A172 (cell line): ENCODE measurements at places on chromosomes 2 and 18. TPM values are rescaled to one million over a fixed set of nuclear protein-coding genes. Genes with fewer than 3 reads are reported as not detected.

Gene UBE2E3
- 187 and 214 TPM in 2 replicates for total RNA-seq

Gene KLF7
- total RNA-seq = 9.1 and 13.7 TPM in 2 replicates

Gene SLC8A1
- total RNA-seq = 34.5 and 37.6 TPM in 2 replicates

Gene TCF4
- 55.0 and 100.0 TPM in 2 replicates for total RNA-seq

Gene UCN
- 4.1 and 5.0 TPM in 2 replicates for total RNA-seq
